ENCODE measurements at places on chromosomes 12 and 14. TPM values are rescaled to one million over a fixed set of nuclear protein-coding genes. Genes with fewer than 3 reads are reported as not detected.

The ARHGDIB gene
- total RNA-seq = 23.1 TPM

The P2RX2 gene
- total RNA-seq = not detected

The OR4E2 gene
- total RNA-seq = not detected

The RAD51AP1 gene
- 21.4 TPM for total RNA-seq

The ORAI1 gene
- 8.4 TPM for total RNA-seq

The DCTN2 gene
- 174 TPM for total RNA-seq

The GPHN gene
- total RNA-seq = 44.5 TPM

The PLD4 gene
- 3.1 TPM for total RNA-seq

The ACOT2 gene
- total RNA-seq = 22.7 TPM

The CIDEB gene
- total RNA-seq = 17.5 TPM

The TAS2R20 gene
- 20.5 TPM for total RNA-seq

The KRT85 gene
- total RNA-seq = 0.27 TPM

The WNT1 gene
- not detected for total RNA-seq

The ZDHHC22 gene
- total RNA-seq = 5.6 TPM

The SDR9C7 gene
- total RNA-seq = 0.38 TPM

The OR4K5 gene
- not detected for total RNA-seq

The KRT84 gene
- not detected for total RNA-seq

The GLI1 gene
- 7.1 TPM for total RNA-seq

The SERPINA10 gene
- total RNA-seq = not detected

The CLEC1B gene
- total RNA-seq = 1.5 TPM

The COL2A1 gene
- total RNA-seq = 150 TPM

The TSHR gene
- total RNA-seq = 0.88 TPM

The OR11G2 gene
- not detected for total RNA-seq

The TEX52 gene
- not detected for total RNA-seq

The PPHLN1 gene
- 92.1 TPM for total RNA-seq

The LRIG3 gene
- 107 TPM for total RNA-seq

The TAS2R19 gene
- 42.2 TPM for total RNA-seq

The MLEC gene
- total RNA-seq = 87.2 TPM

The CRY1 gene
- total RNA-seq = 68.2 TPM

The COX8C gene
- total RNA-seq = not detected

The CLEC6A gene
- 0.27 TPM for total RNA-seq

The KRT4 gene
- 73.4 TPM for total RNA-seq

The MYF6 gene
- 19.2 TPM for total RNA-seq

The RIPK3 gene
- total RNA-seq = 4.4 TPM

All from camera-type eye (tissue), 1 donor.